ENCODE measurements at places on chromosomes 5 and 9.

- no peak overlapping the region for H3K27ac ChIP-seq
- H3K27me3 ChIP-seq = no peaks in the 10 kb centered on the region
- no peaks in the 10 kb centered on the region for H3K36me3 ChIP-seq
- H3K4me1 ChIP-seq = no peaks in the 10 kb centered on the region
- H3K4me3 ChIP-seq = no peak overlapping the region
These were observed 219.4 kb downstream of the NMUR2 start for GRCh38 chr5:152185547-152186245.

- H3K27me3 ChIP-seq = no peaks in the 10 kb centered on the region
- no peaks in the 10 kb centered on the region for H3K36me3 ChIP-seq
- H3K4me3 ChIP-seq = no peak overlapping the region
- H3K27ac ChIP-seq = no peak overlapping the region
- no peaks in the 10 kb centered on the region for H3K4me1 ChIP-seq
These were observed 3.2 kb upstream of the HMGCS1 start for GRCh38 chr5:43316421-43316820.

- H3K4me3 ChIP-seq = no peak overlapping the region
- DNase-seq = no peak
- no peaks in the 10 kb centered on the region for H3K27me3 ChIP-seq
- H3K27ac ChIP-seq = no peak overlapping the region
- H3K36me3 ChIP-seq = no peaks in the 10 kb centered on the region
These were observed 61.5 kb downstream of the TENT4A start for GRCh38 chr5:6774721-6775204.

DNA sequence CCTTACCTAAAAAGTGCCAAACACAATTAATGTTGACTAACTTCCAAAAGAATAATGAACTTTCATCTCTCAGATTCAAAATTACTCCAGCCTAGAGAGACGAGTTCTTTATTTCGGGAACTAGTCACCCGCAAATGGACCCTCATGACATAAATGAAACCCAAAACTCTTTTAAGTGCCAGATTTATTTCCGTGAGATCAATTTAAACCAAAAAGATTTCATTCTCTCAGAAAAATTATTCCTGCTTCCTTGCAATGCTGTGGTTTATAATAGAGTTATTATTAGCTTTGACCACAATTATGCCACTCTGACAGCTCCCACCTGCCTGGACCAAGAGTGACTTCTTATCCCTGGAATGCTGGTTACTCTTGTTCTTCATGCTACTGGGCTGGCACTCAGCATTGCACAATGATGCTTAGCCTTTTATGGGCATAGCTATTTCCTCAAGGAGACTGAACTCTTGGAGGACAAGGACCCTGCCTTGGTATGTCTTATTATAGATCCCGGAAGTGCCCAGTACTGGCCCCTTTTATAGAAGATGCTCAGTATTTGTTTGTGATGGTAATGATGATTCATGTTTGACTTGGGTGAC lies 183.5 kb downstream of the SNX18 start:
- no peaks in the 10 kb centered on the region for H3K4me1 ChIP-seq
- H3K27ac ChIP-seq = no peak overlapping the region
- H3K27me3 ChIP-seq = no peaks in the 10 kb centered on the region
- DNase-seq = no peak

- H3K4me3 ChIP-seq = no peak overlapping the region
- no peaks in the 10 kb centered on the region for H3K36me3 ChIP-seq
- H3K4me1 ChIP-seq = no peaks in the 10 kb centered on the region
- DNase-seq = no peak
- no peaks in the 10 kb centered on the region for H3K27me3 ChIP-seq
These were observed 211.5 kb upstream of the NREP start for GRCh38 chr5:111968459-111968858.

DNA sequence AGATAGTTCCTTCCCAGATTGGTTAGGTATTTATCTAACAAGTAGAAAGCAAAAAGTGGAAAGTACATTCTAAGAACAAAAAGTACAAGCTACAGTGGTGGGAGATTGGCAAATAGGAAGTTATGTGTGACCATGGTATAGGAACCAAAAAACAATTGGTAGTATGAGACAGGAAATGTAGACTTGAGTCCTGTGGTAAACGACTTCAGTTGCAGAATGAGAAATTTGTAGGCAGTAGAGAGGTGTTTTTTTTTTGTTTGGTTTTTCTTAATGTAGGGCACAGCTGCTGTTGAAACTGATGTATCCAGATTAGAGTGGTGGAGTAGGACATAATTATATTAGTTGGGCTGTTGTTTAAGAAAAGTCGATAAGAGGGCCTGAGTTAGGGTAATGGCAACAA lies 72.0 kb downstream of the CCNH start:
- H3K4me1 ChIP-seq = no peaks in the 10 kb centered on the region
- DNase-seq = no peak
- no peak overlapping the region for H3K27ac ChIP-seq
- H3K27me3 ChIP-seq = no peaks in the 10 kb centered on the region
- no peaks in the 10 kb centered on the region for H3K36me3 ChIP-seq
- H3K4me3 ChIP-seq = no peak overlapping the region

DNA sequence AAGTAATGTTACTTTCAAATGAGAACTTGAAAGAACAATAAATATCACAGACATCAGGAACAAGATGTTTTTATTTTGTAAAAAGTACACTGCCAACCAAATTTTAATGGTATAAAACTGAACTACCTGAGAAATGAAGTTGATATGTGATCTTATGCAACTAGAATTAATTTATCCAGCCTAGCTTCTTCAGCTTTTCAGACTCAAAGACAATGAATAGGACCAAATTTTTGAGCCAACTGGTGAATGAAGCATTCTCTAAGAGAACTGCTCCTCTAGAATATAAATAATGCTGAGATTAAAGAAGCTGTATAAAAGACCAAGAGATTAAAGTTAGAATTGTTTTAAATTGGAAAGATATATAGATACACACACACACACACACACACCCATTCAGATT lies 9.9 kb downstream of the CDC14B start:
- H3K4me1 ChIP-seq = no peaks in the 10 kb centered on the region
- no peaks in the 10 kb centered on the region for H3K36me3 ChIP-seq
- H3K27ac ChIP-seq = no peak overlapping the region

- H3K4me3 ChIP-seq = no peak overlapping the region
- DNase-seq = no peak
- no peaks in the 10 kb centered on the region for H3K27me3 ChIP-seq
- H3K4me1 ChIP-seq = peaks cover 15% of the 10 kb centered on the region
These were observed 62.6 kb upstream of the SLC25A51 start for GRCh38 chr9:37966412-37967013.

DNA sequence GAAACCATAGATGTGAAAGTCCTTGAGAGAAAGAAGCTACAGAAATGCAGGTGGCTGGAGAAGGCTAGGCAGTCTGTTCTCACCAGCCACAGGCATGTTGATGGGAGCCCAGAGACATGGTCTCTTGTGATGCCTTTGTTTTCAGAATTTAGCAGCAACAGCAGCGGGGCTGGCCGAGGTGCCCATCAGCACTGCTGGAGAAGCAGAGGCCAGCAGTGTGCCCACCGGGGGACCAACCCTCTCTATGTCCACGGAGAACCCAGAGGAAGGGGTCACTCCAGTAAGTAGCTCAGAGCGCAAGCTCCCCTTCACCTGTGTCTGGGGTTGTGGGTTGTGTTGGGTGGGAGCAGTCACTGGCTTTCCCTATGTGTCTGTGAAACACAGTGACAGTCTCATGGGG lies 59.6 kb downstream of the COL15A1 start:
- no peak overlapping the region for H3K4me3 ChIP-seq
- no peak for DNase-seq
- H3K27me3 ChIP-seq = no peaks in the 10 kb centered on the region
- no peaks in the 10 kb centered on the region for H3K36me3 ChIP-seq

DNA sequence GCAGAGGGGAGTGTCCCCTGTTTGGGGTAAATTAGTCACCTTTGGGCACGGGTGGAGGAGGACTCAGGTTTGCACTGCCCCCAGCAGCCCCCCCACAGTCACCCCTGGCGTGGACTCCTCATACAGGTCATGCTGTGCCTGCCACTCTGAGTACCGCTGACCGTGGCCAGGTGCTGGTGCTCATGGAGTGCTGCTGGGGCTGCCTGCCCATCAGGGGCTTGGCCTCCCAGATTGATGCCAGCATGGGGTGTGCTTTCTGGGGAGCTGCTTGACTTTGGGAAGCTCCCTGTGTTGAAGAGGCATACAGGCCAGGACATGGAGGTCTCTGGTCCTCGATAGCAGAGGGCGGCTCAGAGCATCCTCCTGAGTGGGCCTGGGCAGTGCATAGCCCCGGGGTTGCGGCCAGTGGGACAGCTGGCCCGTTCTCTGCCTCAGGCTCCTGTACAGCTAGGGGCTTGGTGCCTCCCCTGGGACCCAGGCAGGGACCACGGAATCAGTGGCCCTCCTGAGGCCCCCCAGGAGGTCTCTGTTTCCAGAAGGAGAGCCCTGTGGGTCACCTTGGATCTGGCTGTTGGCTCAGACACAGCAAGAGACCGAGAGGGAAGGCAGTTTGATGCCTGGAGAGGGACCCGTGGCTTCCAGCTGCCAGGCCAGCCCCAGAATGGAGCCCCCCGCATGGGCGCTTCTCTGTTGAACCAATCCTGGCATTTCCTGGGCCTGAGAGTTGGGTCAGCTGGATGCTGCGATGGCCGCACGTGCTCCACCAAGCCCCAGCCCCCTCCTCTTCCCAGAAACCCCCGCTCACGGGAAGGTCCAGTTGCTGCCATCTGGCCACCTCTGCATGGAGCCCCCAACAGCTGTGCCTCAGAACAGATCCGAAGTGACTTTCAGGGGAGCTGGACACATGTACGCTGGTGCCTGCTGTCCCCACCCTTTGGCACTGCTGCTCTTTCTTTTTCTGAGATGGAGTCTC lies 6.1 kb upstream of the AJM1 start:
- peaks cover 14% of the 10 kb centered on the region for H3K36me3 ChIP-seq
- peaks cover 2% of the 10 kb centered on the region for H3K4me1 ChIP-seq
- DNase-seq = no peak
- no peaks in the 10 kb centered on the region for H3K27me3 ChIP-seq
- no peak overlapping the region for H3K27ac ChIP-seq

- no peaks in the 10 kb centered on the region for H3K27me3 ChIP-seq
- H3K36me3 ChIP-seq = no peaks in the 10 kb centered on the region
- H3K4me3 ChIP-seq = no peak overlapping the region
These were observed 140.3 kb downstream of the LPAR1 start for GRCh38 chr9:110897943-110898342.

DNA sequence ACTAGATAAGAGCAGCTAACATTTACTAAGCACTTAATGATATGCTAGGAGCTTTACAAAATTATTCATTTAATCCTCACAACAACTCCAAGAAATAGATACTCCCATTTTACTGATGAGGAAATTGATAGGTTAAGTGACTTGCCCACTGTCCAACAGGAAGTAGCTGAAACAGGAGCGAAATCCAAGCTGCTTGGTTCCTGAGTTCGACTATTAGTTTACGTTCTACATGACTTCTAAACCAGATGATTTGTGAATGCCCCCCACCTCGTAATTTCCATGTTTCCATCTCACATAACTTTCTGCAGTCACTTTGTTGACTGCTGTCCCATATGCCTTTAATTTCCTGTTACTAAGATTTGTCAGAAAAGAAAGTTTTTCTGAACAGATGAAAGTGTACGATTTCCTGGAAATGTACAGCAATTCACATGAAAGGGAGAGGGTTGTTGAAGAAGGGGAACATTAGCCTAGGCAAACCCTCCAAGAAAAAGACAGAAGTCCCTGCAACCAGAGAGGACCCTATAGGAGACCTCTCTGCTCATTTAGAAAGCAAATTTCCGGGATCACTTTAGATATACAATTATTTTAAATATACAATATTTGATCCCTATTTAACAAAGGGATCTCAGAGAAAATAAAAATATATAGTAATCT lies 279.1 kb upstream of the EFNA5 start:
- H3K4me3 ChIP-seq = no peak overlapping the region
- no peak overlapping the region for H3K27ac ChIP-seq
- no peaks in the 10 kb centered on the region for H3K36me3 ChIP-seq
- no peaks in the 10 kb centered on the region for H3K4me1 ChIP-seq
- H3K27me3 ChIP-seq = no peaks in the 10 kb centered on the region

Measured in prostate gland (tissue), 2 donors.